Amygdala (tissue), 56 donors: ENCODE measurements at places on chromosomes 4 and X.
A peak's percentile ranks its signal among the peaks of the same experiment; 100 is the strongest.

- DNase-seq = no peak
Observed at GRCh38 chr4:128776794-128777216, 32.7 kb upstream of the JADE1 start.

GRCh38 chrX:274904-275475, 6.2 kb upstream of the PLCXD1 start:
- no peak for DNase-seq

GRCh38 chr4:5082376-5082775, 31.1 kb downstream of the STK32B start:
- DNase-seq = no peak

GRCh38 chrX:79130857-79131256, 13.6 kb upstream of the GPR174 start:
- DNase-seq = no peak

GRCh38 chr4:145937971-145938611, 532 bp downstream of the ZNF827 start:
- peak; percentile 41 for DNase-seq

DNA sequence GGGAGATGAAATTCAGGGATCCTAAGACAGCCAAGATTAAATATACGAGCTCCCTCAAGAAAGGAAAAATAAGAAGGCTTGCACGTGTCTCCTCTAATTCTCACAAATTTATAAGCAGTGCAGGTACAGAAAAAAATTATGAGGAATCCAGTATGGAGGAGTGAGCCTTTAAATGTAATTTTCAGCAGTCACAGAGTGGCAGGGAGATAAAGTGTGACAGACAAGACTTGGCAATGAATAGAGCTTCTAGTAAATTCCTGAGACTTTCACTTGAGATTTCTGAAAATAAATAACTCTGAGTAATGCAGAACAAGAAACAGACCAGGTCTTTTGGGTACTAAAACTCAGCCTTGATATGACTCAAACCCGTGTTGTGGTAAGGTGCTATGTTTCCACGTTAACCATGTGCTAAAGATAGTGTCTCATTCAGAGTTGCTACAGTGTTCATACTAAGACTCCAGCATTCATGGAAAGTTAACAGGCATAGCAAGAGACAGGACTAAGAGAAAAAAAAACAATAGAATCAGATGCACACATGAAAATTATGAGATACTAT, 119.8 kb downstream of the SPOCK3 start:
- DNase-seq = no peak

DNA sequence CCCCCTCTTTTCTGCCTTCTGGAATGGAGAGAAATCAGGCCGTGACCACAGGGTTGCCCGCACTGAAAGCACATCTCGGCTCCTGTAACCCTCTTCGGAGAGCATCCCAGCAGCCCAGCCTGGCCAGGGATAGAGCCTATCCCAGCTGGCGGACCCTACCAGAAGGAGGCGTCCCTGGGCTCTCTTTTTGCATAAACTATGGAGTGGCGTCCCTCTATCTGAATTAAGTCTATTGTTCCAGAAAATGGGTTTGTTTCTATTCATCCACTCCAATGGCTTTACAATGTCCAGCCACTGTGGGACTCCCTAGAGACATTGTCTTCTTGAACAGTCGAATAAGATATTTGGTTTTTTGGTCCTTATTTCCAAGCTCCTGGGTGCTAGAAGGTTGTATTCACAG, 689 bp upstream of the NHSL2 start:
- DNase-seq = no peak

DNA sequence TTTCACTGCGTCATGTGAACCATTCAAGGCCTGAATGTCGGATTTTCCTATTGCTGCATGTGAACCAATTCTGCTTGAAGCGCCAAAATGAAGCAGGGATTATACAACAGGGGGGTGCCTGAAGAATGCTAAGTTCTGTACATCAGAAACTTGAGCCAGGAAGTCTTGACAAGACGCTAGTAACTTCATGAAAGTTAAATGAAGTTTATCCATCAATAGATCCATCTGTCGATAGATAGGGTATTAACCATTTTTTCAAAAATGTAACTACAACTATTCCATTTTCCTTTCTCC, 590 bp upstream of the NAF1 start:
- DNase-seq = no peak

- DNase-seq = no peak
Observed at GRCh38 chr4:155615081-155615887, 51.4 kb upstream of the GUCY1A1 start.

DNA sequence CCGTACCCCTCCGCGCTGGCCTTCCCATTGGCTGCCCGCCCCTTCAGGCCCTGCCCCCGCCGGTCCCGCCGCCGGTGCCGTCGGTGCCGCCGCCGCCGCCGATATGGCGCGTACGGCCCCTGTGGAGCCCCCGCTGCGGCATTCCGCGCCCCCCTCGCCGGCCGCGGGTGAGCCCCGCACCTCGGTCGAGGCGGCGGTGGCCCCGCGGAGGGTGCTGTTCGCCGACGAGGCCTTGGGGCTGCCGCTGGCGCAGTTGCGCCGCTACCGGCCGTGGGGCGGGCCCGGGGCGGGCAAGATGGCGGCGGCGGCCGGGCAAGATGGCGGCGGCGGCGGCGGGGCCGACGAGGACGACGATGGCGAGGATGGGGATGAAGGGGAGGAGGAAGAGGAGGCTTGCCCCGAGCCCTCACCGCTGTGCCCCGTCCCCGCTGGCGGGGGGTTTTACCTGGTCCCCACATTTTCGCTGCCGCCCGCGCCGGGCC, at the start of gene PPP1R3F:
PPP1R3F (plus strand) TSS at position 27 of the 482 bp plus-strand sequence; CDS start at position 104, 77 bp downstream.
- peak; percentile 41 for DNase-seq

DNA sequence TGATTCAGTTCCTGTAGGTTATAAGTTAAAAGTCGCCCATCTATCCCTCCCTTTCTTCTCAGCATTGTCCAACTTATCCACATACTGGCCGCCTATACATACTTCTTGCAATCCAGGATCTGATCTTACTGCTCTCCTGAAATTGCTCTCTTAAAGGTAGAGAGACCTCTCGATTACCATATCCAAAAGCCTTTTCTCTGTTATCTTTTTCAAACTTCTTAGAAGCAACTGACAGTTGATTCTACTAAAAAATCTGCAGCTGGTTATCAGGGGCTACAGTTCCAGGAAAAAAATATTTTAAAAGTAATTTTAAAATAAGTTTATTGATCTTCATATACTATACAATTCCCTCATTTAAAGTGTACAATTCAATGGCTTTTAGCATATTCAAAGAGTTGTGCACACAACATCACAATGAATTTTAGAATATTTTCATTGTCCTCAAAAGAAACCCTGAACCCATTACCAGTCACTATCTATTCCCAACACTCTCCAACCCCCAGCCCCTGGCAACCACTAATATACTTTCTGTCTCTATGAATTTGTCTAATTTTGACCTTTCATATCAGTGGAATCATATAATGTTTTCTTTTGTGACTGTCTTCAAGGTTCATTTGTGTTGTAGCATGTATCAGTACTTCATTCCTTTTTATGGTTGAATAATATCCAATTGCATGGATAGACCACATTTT, 102.0 kb downstream of the HDAC8 start:
- DNase-seq = no peak

GRCh38 chr4:111933703-111934102, 211.6 kb upstream of the FAM241A start:
- DNase-seq = no peak

DNA sequence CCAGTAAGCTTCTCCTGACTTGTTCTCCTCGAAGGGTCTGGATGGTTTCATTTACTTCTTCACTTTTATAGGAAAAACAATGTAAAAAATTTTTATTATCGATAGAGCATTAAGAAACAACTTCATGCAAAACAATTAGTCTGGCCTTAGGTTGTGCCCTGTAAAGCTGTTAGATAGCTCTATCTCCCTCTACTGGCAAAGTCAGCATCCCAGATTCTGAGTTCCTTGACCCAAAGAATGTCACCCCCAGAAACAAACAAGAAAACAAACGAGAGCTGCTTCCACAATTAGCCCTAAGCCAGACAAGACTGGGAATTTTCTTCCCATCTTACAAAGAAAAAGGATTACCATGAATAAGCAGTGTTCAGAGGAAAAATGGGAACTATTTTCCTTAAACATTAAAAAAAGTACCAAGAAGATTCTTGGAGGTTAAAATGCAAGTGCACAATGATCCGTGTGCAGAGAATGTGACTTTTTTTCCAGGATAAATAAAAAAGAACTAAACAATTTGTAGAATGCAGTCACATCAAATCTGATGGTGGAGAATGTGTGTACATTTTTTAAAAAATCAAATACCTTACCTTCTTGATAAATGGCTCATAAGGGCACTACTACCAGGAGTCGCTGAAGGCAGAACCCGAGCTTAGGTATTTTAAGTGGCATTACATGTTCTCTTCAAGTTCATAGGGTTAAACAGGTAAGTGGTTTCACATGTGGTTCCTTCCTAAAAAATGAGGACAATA, 293.2 kb downstream of the FBXO8 start:
- DNase-seq = no peak

DNA sequence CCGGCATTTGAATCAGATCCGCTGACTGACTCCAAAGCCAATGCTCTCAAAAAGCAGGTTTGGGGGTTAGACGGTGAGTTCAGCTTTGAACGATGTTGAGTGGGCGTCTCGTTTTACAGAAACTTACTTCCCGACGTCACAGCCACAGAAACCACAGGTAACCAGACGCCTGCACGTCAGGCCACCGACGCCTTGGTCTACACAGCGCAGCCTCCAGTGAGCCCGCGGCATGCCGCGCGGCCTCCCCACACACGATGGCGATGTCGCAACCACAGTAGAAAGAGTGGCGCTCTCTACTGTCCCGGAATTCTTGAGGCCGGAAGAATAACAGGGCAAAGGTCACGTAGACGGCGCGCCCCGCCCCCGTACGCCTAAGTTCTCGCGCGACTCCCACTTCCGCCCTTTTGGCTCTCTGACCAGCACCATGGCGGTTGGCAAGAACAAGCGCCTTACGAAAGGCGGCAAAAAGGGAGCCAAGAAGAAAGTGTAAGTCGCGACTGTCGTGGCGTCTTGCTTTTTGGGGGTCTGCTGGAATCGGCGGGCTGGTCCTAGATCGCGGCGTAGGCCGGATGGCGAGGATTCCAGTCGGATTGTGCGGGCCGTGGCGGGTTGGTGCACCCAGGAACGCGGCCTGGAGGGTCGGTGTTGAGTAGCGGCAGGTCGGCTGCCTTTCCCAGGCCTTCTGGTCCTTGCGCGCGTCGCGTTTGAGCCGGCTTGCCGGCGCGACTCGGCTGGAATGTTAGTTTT, at the start of gene RPS3A:
RPS3A (plus strand) TSS at position 400 of the 747 bp plus-strand sequence; CDS start at position 425, 25 bp downstream.
- DNase-seq = peak; percentile 83

- DNase-seq = no peak
Observed at GRCh38 chr4:101500742-101501141, 153.4 kb upstream of the PPP3CA start.

- peak; percentile 74 for DNase-seq
Observed at GRCh38 chrX:18674788-18675735, 3.2 kb upstream of the RS1 start.

GRCh38 chr4:185256446-185256845, 47.0 kb downstream of the SNX25 start:
- no peak for DNase-seq

- DNase-seq = no peak
Observed at GRCh38 chr4:24810871-24811631, 15.7 kb downstream of the SOD3 start.

GRCh38 chr4:106273831-106274230, 42.2 kb downstream of the TBCK start:
- no peak for DNase-seq

GRCh38 chrX:72395237-72395636, 89.5 kb upstream of the CITED1 start:
- no peak for DNase-seq

GRCh38 chrX:65610481-65610880, 57.0 kb upstream of the MSN start:
- no peak for DNase-seq

GRCh38 chrX:148314876-148315275, 185.5 kb upstream of the AFF2 start:
- peak; percentile 6 for DNase-seq
